Chondrocyte (in vitro differentiated cells): ENCODE measurements at places on chromosomes 3 and 15. TPM values are rescaled to one million over a fixed set of nuclear protein-coding genes. Genes with fewer than 3 reads are reported as not detected.

The CACNA2D2 gene
- 0.34 to 0.46 TPM (median 0.40 TPM) in 3 replicates for total RNA-seq

The CSPG4 gene
- total RNA-seq: 302 to 607 TPM (median 595 TPM) in 3 replicates

The RTP3 gene
- not detected in 3 replicates for total RNA-seq

GRCh38 chr15:60464836-60465630 is 13.9 kb downstream of the ICE2 start:
- no peak for DNase-seq
- peaks cover 11% of the 10 kb centered on the region for H3K36me3 ChIP-seq
- no peaks in the 10 kb centered on the region for H3K27me3 ChIP-seq
- H3K4me1 ChIP-seq: peaks cover 23% of the 10 kb centered on the region
- no peak overlapping the region for H3K4me3 ChIP-seq

- peak; percentile 80 for DNase-seq
- H3K4me1 ChIP-seq: peaks cover 20% of the 10 kb centered on the region
- H3K36me3 ChIP-seq: no peaks in the 10 kb centered on the region
- H3K27me3 ChIP-seq: no peaks in the 10 kb centered on the region
Observed at GRCh38 chr15:73964736-73965093, 27.4 kb downstream of the STOML1 start.

GRCh38 chr15:53522991-53523390 is 236.5 kb downstream of the WDR72 start:
- H3K36me3 ChIP-seq: no peaks in the 10 kb centered on the region
- H3K27ac ChIP-seq: no peak overlapping the region
- no peaks in the 10 kb centered on the region for H3K4me1 ChIP-seq
- no peak overlapping the region for H3K4me3 ChIP-seq
- DNase-seq: no peak
- peaks cover 2% of the 10 kb centered on the region for H3K27me3 ChIP-seq

GRCh38 chr3:79467721-79468120 is 300.1 kb downstream of the ROBO1 start:
- no peak overlapping the region for H3K27ac ChIP-seq
- H3K4me1 ChIP-seq: no peaks in the 10 kb centered on the region
- no peaks in the 10 kb centered on the region for H3K27me3 ChIP-seq
- no peak overlapping the region for H3K4me3 ChIP-seq

DNA sequence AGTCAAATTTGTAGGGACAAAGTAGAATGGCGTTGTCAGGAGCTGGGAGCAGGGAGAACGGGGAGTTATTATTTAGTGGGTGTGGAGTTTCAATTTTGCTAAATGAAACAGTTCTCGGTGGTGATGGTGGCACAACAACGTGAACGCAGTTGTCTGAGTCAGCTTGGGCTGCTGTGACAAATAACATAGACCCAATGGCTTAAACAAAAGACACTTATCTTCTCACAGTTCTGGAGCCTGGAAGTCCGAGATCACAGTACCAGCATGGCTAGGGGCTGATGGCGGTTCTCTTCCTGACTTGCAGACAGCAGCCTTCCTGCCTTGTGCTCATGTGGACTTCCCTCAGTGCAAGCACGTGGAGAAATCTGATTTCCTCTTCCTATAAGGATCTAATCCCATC is 90.2 kb downstream of the CHSY1 start:
- peaks cover 24% of the 10 kb centered on the region for H3K4me1 ChIP-seq
- H3K4me3 ChIP-seq: no peak overlapping the region
- peaks cover 9% of the 10 kb centered on the region for H3K36me3 ChIP-seq
- no peak overlapping the region for H3K27ac ChIP-seq
- DNase-seq: no peak
- no peaks in the 10 kb centered on the region for H3K27me3 ChIP-seq

DNA sequence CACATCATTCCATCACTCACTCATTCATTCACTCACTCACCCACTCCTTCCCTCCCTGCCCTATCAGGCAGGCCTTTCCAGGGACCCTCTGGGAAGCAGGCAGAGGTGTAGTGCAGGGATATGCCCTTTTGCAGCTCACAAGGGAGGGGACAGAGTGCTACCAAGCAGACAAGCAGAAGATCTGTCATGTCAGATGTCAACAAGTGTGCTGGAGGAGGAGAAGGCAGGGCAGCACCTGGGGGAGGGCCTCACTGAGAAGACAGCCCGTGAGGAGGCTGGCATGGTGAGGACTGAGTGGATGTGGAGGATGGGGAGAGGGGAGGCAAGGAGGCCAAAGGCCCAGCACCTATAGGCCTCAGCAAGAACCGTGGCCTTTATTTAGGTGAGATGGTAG is 15.3 kb downstream of the ABTB1 start:
- peaks cover 6% of the 10 kb centered on the region for H3K4me1 ChIP-seq
- H3K27ac ChIP-seq: no peak overlapping the region
- H3K36me3 ChIP-seq: no peaks in the 10 kb centered on the region
- no peaks in the 10 kb centered on the region for H3K27me3 ChIP-seq
